Activated CD8-positive, alpha-beta memory T cell treated with anti-CD3 and anti-CD28 coated beads for 1 hour (primary cell): ENCODE measurements at places on chromosomes 1 and 21.

DNA sequence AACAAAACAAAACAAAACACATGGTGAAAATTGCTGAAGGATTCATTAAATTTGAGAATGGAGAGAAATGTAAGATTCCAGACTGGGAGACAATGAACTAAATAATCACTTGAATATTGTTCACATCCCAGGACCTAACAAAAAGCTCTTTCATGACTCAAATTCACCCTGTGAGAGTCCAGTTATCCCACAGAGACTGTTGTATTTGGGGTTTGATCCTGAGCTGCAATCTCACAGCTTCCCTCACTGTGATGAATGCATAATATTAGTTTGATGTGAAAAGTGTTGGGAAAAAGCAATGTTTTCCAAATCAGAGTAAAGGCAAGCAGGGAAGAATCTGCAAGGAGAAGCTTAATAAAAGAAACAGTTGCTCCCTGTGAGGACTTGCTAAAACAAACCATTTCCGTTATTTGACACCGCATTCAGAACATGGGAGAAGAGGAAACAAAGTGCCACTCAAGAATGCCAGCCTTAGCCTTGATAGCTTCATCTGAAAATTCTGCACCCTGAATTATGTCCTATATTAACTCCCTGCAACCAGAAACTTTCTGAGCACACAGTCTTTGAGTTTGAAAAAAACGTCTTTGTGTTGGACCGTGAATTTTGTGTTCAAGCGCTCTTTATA, 208.8 kb downstream of the DAB1 start:
- DNase-seq: no peak

DNA sequence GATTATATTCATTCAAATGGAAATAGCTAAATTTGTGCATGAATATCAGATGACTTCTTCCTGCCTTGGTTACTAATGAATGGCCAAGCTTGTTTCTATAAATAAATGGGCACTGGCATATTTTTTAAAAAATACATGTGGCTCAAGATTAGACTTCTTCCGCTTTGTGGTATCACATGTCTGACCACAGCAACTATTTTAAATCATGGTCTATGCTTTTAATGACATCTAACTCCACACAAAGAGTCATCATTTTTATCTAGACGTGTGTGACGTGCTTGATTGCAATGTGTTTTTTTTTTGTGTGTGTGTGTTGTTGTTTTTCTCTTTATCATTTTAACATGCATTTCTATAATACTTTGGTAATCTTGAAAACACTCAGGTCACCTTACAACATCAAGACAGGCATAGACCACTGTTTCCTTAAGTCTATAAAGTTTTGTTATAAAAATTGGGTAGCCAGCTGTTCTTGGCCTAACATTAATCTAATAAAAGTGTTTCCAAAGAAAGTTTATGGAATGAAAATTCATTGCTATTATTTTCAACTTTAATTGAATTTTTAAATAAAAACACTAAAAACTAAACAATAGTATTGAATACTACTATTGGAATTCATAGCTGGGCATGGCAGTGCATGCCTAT, 29.5 kb downstream of the RGS1 start:
- no peak for DNase-seq

DNA sequence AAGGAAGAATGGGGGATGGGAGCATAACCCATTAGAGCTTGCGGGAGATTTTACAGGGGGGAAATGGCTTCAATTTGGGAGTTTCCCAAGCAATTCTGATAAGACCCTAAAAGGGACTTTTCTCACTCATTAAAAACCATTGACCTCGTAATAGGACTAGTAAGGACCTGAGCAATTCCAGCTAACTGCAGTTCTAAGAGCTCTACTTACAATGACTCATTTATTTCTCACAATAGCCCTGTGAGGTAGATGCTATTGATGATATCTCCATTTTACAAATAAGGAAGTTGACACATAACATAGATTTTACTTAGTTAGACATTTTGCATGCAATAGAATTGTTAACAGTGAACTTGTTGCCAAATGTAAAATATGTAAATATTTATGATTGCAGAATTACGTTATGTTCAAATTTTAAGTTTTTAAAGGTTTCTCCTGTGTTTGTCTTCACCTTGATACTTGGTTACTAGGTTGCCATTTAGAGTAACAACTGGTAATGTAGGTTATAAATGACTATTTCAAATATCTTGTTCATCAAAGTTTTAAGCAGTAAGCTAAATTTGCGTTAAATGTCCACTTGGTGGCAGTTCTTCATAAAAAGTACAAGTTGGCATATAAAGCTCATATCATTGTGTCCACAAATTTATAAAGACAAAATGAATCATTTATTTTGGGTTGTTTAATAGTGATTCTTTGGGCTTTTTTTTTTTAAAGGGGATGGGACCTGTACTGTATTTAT, 182.0 kb downstream of the PLA2G4A start:
- no peak for DNase-seq

DNA sequence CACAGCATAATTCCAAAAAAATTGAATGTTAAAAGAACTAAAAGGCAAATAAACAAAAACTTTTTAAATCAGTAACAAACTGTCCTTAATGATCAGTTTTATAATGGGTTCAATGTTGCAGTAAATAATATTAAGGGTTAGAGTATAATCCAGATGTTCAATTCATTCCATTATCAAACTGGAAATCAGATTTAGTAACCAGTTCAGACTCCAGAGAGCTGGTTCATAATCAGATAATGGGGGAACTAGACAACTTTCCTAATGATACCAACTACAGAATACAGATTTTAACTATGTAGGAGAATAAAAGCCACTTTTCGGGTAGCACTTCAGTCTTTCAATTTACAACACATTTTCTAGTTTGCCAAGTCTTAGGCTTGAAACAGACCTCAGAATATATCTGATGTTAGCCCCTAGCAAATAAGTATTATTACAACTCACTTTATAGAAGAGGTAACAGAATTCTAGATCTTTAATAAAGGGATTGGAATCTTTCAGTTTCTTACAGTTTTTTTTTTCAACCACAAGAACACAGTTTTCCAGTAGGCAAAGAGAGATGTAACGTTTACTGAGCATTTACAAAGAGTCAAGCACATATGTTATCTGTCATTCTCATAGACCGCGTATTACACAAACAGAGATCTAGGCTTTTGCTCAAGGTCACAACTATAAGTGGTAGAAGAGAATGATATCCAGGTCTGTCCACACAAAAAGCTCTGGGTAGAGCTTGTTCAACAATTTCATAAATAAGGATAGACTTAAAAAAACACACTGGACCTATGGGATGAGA, 1.9 kb upstream of the DCAF6 start:
- no peak for DNase-seq

GRCh38 chr1:1118011-1118875, 2.4 kb upstream of the C1orf159 start:
- no peak for DNase-seq

DNA sequence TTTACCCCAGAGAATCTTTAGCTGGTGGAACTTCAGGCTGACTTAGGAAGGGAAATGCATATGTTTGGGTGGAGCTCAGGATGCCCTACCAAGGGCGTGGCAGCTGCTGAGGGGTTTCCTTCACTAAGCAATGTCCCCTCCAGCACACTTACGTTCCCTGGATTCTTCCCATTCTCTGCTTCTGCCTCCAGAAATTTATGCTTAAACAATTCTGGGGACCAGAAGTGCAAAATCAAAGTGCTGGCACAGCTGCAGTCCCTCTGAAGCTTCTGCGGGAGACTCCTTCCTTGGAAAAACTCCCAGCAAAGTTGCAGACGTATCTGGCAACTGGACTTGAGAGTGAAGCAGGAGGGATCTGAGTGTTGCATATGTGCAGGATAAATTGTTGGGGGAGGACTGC, 402.8 kb downstream of the PCP4 start:
- no peak for DNase-seq

GRCh38 chr1:155940482-155940992, 901 bp upstream of the RXFP4 start:
- DNase-seq: no peak

DNA sequence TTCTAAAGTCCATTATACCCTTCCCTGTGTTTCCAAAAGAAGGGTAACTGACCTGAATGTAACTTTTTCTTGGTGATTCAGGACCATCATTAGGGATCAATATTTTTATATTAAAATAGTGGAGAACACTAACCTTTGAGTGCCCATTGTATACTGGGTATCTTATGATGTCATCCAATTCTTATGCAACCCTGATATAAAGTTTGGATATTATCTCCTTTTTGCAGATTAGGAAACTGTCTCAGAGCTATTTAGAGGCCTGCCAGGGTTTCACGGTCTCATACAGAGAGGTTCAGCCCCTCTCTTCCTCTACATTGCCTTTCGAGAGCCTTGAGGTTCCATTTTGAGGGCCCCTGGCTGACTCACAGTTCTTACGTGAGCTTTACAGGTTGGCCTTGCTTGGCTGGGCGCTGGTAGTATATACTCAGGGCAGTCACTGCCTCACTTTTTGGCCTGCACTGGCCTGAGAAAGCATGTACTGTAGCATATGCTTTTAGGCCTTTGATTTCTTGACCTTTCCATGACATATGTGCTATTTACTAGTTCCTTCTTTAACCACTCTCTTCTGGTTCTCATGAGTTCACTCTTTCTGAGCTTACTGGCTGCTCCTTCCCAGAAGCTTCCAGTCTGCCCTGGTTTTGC, 15.7 kb upstream of the FOXO6 start:
- DNase-seq: no peak

DNA sequence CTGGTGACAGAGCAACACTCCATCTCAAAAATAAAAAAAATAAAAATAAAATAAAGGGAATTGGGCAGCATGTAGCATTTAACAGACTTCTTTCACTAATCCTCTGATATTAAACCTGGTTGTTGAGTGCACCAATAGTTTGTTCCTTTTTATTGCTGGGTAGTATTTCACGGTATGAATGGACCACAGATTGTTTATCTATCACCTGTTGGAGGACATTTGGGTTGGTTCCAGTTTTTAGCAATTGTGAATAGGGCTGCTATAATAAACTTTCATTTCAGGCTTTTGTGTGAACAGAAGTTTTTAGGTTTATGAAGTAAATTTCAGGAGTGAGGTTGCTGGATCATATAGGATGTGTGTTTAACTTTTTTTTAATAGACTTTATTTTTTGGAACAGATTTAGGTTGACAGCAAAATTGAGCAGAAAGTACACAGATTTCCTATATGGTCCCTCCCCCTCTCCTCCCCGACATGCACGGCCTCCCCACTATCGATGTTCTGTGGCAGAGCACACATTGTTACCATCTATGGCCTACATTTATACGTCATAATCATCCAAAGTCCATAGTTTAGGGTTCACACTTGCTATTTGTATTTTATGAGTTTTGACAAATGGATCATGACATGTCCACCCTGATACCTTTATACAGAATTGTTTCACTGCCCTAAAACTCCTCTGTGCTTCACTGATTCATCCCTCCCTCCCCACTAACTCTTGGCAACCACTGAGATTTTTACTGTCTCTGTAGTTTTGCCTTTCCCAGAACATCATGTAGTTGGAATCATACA, 66.1 kb upstream of the TMPRSS2 start:
- no peak for DNase-seq

GRCh38 chr21:31557421-31558188, 101.9 kb upstream of the SOD1 start:
- no peak for DNase-seq

GRCh38 chr1:24586970-24587820, 31.3 kb downstream of the NCMAP start:
- DNase-seq: peak; percentile 31

DNA sequence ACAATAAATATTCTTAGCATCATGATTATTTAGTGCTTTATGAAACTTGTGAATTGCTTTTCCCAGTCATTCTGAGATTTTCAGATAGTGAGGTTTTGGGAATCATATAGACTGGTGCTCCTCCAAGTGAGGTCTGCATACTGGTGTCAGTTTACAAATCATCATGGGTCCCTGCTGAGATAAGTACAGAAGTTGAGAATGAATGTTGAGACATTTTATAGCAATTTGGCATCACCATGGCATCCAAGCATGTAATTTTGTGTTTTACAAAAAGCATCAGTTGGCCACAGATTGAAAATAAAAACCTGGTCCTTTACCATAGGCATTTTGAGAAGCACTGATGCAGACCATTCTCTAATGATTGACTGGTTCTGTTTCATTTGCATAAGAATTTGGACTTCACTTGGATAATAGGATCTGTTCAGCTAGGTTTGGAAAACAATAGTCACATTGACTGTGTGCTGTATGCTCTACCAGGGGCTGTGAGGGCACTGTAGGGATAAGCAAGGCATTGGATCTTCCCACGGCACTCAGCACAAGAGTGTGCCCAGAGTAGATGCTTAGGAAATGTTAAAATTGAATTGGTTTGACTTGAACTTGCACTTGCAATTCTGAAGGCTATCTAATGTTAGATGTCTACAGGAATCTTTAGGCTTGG, 79.0 kb upstream of the JUN start:
- no peak for DNase-seq

GRCh38 chr1:53111073-53111556, 31.3 kb downstream of the SLC1A7 start:
- DNase-seq: no peak

DNA sequence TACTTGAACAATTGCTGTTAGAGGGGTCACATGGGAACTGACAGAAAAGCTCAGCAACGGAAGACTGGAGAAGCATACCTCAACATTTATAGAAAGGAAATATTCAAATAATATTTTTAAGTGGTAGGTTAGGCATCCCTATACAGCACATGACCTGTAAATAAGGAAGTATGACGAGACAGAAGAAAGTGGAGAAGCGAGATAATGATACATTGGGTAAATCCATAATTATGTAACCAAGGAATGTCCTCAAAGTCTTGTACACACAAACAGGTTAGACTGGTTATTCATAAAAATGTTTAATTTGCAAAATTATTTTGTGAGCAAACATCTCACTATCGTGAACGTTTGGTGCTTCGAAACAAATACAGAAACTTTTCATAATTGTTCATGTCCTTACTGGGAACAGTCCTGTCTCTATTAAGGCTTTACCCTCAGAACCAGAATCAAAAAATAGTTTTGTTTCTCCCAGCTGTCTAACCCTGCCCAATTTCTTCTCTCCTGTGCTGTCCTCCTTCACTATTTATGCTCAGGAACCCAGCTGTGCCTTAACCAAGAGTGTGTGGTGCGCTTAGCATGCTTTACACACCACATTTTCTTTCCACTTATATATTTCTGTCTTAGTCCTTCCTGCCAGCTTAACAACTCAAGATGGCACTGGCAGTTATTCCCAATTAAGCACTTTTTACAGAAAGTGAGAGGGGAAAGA, 10.2 kb downstream of the KMO start:
- no peak for DNase-seq

DNA sequence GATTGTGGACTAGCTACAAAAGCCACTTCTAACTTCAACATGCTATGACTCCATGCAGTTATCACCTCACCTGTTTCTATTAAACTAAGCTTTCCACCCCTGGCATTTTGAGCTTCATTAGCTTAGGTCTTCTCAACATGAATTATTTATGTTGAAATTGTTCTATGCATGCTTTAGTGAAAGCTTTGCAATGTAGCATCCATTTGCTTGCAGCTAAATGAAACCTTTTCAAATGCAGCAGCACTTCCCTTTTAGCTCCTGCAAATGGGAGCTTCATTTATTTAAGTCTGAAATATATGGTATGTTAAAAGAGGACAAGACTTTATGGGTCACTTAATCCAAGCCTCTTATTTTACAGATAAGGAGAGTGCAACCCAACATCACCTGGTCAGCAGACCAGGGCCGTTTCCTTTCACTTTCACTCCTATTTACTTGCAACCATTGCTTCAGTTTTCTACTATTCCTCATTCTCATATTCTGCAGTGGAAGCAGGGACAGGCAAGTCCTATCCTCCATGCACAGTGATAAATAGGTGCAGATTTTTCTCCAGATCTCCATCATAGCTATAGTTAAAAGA, 56.4 kb upstream of the SAMSN1 start:
- no peak for DNase-seq

- no peak for DNase-seq
These were observed 86.3 kb downstream of the PRDM16 start for GRCh38 chr1:3155056-3155925.

- DNase-seq: no peak
These were observed 27.5 kb downstream of the COL6A1 start for GRCh38 chr21:46008893-46009621.
